ENCODE measurements at places on chromosomes 6 and 20.

GRCh38 chr6:146850238-146850896, 251.6 kb downstream of the ADGB start:
- no peak for DNase-seq

DNA sequence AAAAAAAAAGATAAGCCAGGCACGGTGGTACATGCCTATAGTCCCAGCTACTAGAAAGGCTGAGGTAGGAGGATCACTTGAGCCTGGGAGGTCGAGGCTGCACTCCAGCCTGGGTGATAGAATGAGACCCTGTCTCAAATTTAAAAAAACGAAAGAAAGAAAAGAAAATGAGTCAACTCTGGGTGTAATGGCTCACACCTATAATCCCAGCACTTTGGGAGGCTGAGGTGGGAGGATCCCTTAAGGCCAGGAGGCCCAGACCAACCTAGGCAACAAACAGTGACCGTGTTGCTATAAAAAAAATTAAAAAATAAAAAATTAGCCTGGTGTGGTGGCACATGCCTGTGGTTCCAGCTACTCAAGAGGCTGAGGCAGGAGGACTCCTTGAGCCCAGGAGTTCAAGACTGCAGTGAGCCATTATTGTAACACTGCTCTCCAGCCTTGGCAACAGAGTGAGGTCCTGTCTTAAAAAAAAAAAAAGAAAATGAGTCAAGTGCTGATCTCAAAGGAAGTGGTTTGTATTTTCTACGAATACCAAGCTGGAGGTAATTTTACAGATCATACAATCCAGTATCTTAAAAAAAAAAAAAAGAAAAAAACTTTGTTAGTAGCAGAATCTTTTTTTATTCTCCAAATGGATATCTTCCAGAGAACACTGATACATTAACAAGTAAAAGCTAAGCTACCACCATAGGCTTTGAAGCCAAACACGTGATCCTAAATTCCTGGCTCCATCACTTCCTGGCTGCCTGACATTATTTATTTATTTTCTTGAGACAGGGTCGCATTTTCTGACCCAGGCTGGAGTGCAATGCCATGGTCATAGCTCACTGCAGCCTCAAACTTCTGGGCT, 5.7 kb downstream of the COMMD7 start:
- DNase-seq, result no peak

DNA sequence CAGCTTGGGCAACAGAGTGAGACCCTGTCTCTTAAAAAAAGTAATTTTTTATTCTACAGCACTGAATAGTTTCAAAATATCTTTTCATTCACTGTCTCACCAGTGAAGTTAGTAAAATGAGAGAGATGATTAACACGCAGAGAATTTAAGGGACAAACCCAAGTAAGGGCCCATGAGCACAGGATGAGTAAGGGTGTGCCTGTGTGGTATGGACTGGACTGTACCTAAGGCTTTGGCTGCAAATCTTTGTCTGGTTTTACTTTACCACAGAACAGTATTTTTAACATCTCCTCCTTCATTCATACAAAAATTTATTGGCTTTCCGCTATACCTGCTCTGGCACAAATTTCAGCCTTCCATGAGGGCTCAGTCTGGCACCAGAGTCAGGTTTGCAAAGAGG, 433.3 kb downstream of the UTRN start:
- no peak for DNase-seq

- DNase-seq, result no peak
Observed at GRCh38 chr6:43492673-43493072, 15.3 kb downstream of the TJAP1 start.

DNA sequence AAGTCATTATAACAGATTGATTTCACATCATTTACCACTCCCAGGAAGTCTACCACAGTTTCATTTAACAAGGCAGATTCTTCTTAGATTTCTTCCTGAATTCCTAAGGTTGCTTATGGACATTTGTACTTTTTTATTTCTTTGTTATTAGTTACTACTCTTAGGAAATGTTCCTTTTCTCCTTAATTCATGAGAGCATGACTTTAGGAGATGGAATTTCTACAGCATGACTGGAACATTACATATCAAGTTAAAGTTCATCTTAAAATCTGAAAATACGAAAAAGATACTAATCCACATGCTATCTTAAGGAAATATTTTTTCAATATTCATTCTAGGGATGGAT, 22.3 kb downstream of the CNKSR3 start:
- no peak for DNase-seq

DNA sequence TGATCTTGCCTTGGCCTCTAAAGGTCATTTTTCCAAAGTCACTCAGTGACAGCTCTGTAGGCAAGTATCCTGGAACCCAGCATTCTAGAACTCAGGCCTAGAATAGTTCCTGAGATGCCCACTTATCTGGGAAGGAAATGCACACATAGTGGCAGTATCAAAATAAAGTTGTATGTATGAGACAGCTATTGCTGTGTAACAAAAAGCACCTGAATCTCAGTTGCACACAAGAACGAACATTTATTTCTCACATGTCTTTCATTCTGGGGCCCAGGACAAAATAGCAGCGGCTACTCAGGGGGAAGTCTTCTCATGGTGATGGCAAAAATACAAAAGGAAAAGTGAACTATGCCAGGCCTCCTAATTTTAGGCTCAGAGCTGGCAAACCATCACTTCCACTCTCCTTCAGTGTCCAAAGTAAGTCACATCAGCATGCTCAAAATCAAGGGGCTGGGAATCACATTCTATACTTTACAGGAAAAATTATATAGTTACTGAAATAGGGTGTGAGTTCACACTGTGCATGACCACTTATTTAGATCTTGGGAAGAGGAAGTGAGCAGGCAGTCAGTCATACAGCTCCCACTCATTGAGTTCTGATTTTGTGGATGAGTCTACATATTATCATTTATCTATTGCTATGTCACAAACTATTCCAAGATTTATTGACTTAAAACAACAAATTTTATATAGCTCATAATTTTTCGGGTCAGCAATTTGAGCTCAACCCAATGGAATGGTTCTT, 133.7 kb upstream of the RIN2 start:
- DNase-seq, result no peak

GRCh38 chr6:6154335-6154734, 147.6 kb upstream of the NRN1 start:
- DNase-seq, result no peak

DNA sequence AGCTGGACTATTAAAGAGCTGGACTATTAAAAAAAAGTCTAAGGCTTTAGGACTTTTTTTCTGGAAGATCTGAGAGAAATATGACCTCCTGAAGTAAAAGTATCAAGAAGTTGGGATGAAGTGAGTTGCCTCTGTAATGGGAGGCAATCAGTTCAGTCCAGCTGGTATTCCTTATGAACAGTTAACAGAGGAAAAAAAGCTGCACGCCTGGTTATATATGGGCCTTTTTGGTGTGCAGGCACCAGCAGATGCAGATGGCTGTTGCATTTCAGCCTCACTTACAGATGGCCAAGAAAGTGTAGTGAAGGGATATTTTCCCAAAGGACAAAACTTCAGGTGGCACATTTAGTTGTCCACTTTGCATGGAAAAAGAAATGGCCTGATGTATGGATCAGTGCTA, 70.3 kb upstream of the ELOVL5 start:
- no peak for DNase-seq

DNA sequence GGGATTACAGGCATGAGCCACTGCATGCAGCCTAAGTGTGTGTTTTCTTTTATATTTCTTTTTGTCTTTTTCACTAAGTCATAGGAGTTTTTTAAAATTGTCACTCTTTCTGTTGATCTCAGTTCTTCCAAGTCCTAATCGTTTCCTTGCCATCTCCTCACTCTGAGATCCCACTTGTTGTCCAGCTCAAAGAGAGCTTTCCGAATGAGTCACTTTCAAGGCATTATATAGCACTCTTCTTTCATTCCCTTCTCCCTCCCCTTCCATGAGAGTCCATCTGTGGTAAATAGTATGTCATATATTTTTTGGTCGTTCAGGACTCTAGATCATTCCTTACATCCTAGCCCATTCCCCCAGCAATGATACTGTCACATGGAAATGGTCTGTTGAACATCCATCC, 4.3 kb downstream of the VAPB start:
- DNase-seq, result no peak

- no peak for DNase-seq
Observed at GRCh38 chr20:63027922-63028389, 21.2 kb upstream of the BHLHE23 start.

GRCh38 chr20:36579996-36580545, 6.7 kb downstream of the TGIF2 start:
- DNase-seq, result no peak

GRCh38 chr6:19771753-19772336, 65.3 kb upstream of the ID4 start:
- DNase-seq, result no peak

DNA sequence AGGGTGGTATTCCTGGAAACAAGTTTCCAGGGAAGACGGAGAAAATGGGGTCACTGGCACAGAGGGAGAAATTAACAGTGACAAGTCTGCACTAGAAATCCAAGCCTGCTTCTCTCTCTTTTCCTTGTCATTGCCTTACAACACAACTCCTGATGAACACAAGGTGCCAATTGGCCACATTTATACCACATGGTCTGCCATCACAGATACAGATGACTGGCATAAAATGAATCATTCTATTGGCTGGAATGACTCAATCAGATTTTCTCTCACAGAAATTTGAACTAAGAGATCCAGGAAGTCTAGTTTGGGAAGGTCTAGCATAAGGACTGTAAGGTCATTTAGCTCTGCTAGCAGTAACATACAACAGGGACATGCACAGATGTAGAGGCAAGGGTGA, 190.3 kb downstream of the LINC00237 start:
- no peak for DNase-seq

DNA sequence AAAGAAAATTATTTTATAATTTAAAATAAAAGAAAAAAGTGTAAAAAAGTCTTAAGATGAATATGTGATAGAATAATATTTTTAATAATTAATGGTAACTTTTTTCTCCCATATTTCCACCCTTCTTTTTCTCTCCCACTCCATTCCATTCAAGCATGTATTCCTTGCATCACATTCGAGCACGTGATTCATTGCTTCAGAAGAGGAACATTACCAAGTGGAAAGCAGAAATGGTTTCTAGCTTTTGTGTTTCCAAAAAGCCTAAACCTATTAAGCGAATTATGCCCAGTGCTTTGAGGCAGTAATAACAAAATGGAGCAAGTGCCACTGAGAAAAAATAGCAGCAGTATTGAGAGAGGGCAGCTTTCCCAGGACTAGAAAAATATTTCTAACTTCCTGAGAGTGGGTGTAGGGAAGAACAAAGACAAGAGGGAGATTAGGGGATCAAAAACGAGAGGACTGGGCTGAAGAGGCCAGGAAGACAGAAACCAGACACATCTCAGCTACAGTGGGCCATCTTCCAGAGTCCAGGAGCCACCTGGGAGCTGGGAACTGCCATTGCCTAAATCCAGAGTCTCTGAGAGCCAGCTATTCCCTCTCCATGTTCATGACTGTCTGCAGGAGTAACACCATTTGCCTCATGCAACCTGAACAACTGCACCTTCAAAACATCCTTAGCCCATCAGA, 15.0 kb upstream of the AKIRIN2 start:
- DNase-seq, result no peak

DNA sequence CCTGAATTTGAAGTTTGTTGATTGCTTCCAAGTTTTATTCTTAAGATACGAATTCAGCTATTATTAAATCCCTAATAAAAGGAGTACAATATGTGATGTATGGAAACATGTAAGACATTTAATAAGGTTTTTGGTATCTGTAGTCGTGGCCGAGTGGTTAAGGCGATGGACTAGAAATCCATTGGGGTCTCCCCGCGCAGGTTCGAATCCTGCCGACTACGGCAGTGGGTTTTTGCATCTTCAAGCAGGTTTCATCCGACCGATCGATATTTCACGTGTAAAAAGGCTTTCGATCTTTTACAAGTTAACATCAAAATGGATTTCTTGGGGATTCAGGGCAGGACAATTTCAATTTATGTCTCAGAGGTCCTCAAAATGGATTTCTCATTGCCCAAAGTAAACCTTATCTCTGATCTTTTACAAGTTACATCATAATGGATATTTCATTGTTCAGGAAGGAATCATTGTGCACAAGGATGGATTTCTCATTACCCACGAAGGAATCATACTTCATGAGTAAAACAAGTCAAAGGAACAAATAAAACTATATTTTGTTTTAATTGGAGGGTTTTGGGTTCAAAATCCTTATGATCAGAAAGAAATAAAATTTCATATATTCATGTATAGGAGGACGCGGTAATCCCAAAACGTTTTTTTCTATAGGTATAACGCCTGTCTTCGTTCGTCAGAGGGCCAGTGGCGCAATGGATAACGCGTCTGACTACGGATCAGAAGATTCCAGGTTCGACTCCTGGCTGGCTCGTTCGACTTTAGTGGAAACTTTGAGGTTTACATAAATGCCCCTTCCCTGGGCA, 37.3 kb upstream of the BTN3A2 start:
- DNase-seq, result no peak

DNA sequence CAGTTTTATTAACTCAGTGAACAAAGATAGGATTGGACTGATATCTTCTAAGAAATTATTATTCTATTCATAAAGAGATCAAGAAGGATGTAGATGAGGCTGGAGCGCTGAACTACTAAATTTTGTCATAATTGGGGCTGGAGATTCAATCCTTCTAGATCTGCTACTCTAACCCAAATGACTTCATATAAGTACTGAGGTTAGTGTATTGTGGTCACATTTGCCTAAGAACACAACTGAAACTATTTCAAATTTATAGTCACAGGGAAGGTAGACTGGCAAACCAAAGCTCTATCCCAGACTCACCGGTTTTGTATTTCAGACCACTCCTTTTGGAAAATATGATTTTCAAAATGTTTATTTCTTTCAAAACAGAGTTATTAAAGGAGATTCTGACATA, 96.7 kb downstream of the BMP5 start:
- DNase-seq, result no peak

GRCh38 chr6:30792786-30793185, 48.4 kb upstream of the IER3 start:
- DNase-seq, result no peak

- no peak for DNase-seq
Observed at GRCh38 chr6:5765141-5765760, 241.5 kb downstream of the NRN1 start.

- no peak for DNase-seq
Observed at GRCh38 chr6:100620085-100620840, 155.5 kb upstream of the SIM1 start.

- no peak for DNase-seq
Observed at GRCh38 chr6:37565267-37566110, 65.8 kb upstream of the CCDC167 start.

- no peak for DNase-seq
Observed at GRCh38 chr20:6533761-6534479, 233.6 kb upstream of the BMP2 start.

DNA sequence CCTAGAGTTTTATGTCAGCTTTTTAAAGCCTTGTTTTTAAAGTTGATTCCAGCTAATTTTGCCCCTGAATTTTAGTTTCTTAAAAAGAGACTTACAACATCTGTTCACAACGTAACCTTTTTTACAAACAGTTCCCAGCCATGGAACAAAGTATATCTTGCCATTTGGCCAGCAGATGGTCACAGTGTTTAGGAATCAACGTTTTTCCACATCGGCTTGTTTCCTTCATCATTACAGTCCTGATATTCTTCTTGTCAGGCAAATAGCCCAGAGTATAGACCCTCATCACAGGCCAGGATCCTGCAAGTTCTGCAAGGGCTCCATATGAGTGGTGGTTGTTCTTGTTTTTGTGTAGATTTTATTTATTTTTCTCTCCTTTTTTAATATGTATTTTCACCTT, 341.7 kb upstream of the HTR1E start:
- DNase-seq, result no peak
